ENCODE measurements at places on chromosomes 2 and 18. TPM values are rescaled to one million over a fixed set of nuclear protein-coding genes. Genes with fewer than 3 reads are reported as not detected.

GRCh38 chr18:49061991-49062831 lies 111.4 kb upstream of the SMAD7 start:
- DNase-seq: no peak

GRCh38 chr2:104975371-104975770 lies 62.5 kb upstream of the MRPS9 start:
- DNase-seq: no peak

- no peak for DNase-seq
These were observed 39.5 kb upstream of the RTN4 start for GRCh38 chr2:55089726-55090125.

- no peak for DNase-seq
These were observed 35.3 kb downstream of the SH3BP4 start for GRCh38 chr2:234986876-234987720.

DNA sequence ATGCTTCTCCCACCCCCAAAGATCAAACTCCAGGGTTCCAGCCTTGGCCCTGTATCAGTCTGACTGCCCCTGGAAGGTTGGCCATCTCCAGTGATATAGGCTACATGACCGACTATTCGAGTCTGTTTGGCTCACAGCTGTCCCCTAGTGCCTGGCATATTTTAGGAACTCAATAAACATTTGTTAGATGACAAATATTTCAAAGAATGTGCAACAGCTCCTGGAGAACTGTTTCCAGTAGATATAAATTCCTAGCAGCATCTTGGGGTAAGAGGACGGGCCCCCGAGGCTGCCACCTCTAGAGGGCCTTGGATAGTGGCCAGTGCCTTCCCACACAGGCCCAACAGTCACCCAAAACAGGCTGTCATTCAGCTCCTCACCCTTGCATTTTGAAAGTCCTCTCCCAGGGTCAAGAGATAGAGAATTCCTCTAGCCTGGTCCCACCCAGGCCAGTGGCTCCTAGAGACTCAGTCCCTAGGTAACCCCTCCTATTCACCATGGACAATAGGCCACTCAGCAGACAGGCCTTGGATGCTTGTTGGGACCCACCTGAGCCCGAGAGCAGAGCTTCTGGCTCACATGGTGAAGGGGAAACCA lies 45.1 kb upstream of the ATP6V1B1 start:
- no peak for DNase-seq

GRCh38 chr2:132681766-132682165 lies 11.8 kb upstream of the LYPD1 start:
- no peak for DNase-seq

Gene MTLN
- total RNA-seq: 26.6 TPM

All from urinary bladder (tissue), 4 donors.